ENCODE measurements at places on chromosomes 2 and 18.

DNA sequence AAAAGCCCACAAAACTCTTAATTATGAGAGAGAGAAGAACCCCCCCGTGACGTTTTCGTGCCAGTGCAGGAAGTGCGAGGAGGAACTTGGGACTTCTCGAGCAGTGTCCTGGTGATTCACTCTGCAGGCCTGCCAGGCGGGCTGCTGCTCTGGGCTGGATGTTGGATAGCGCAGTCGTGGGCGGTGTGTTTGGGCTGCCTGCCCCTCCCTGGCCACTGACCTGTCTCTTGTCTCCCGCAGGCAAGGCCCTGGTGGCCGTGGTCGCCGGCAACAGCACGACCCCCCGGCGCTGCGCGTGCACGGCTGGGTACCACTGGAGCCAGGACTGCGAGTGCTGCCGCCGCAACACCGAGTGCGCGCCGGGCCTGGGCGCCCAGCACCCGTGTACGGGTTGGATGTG, 29.0 kb downstream of the TNFRSF11A start:
- DNase-seq: no peak

GRCh38 chr2:240996161-240996833, 2.1 kb upstream of the SNED1 start:
- no peak for DNase-seq

DNA sequence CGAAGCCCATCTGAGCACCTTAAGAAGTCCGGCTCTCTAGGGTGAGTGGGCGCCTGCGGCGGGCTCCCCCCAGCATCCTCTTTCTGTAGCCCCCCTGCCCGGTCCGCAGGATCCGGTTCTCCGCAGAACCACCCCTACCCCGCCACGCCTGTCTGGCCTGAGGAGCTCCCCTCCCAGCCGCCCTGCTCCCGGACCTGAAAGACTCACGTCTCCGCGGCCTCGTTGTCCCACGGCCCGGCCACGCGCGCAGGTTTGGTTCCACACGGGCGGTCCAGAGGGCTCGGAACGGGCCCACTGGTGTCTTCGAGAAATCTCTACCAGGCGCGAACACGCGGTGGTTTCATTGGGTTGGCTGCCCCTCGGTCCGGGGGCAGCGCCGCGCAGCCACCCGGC, 237 bp downstream of the SLC39A6 start:
- DNase-seq: no peak

GRCh38 chr2:168757223-168757622, 45.2 kb upstream of the NOSTRIN start:
- no peak for DNase-seq

- DNase-seq: no peak
Measured at GRCh38 chr2:199136242-199136641, 321.5 kb downstream of the SATB2 start.

DNA sequence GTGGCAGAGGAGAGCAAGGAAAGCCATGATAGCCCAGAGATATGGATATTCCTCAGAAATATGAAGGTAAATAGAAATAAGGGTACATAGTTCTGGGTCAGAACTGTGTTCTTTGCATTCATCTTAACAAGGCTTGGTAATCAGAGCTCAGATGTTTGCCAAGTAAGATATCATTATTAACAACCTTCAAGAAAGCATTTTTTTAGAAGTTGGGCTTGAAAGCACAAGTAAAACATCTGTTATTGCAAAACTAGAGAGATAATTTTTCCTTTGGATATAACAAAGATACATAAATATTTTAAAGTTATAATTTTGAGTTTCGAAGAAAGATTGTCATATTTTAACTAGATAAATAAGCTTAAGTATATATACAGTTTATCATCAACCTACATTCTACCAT, 171.4 kb downstream of the ZNF804A start:
- no peak for DNase-seq

GRCh38 chr2:104766683-104767082, 87.2 kb upstream of the POU3F3 start:
- no peak for DNase-seq

DNA sequence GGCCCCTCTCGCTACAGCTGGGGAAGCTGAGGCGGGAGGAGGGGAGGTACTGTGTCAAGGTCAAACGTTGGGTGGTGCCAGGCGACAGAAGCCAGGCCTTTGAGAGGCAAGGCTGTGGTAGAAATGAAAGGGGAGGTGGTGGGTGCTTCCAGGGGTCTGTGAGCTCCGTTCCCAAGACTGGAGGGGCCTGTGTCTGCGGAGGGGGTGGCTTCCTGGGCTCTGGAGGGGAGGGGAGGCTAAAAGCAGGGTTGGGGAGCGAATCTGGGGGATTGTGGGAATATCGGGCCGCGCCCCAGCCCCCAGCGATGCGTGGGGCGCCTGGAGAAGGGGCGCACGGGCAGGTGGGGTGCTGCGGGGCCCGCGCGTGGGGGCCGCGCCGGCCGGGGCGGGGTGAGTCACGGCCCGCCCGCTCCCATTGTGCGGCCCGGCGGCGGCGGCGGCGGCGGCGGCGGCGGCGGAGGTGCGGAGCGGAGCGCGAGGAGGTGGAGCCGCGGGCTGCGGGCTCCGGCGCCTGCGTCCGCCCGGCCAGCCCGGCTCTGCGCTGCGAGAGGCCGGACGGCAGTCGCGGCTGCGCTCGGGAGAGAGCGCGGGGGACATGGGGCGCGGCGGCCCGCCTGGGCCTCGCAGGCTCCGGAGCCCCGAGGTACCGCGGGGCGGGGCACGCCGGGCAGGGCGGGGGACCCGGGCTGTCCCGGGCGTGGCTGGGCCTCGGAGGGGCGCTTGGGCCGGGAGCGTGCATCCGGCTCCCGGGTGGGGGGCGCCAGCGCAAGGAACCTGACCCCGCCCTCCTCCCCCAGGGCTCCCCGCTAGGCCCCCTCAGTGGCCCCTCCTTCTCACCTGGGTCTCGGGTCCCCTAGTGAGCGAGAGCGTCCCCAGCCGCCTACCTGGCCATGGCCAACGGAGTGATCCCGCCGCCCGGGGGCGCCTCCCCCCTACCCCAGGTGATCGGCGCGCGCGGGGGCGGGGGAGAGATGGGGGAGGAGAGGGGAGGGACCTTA, at the start of gene SLC4A3:
SLC4A3 (plus strand) TSS at position 528 of the 998 bp plus-strand sequence; CDS start at position 891, 363 bp downstream.
- no peak for DNase-seq

DNA sequence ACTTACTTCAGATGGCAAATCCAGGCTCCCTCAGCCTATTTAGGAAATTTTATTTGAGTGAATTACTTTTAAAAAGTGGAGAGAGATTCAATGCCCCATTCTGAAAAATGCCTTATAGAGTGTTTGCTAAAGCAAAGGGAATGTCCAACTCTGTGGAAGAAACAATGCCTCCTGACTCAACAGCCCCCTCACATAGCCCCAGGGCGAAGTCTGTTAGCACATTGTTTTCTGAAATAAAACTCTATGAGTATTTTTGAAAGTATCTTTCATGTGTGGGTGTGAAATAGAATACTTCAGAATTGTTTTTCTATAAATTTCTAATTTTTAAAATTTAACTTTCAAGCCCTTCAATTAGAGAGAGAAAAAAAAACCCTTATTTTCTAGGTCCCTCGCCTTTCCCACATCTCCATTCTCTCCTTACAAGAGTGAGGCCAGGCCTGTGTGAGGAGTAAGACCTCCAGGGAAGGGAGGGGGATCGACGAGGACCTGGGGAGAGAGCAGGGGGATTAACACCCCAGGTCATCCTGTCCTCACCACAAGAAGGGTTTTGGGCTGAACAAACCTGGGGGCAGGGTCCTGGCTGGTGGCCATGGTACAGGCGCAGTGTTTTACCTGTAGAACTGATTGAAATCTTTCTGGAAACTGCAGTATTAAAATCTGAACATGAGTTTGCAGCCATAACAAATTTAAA, 141.4 kb downstream of the SNTG2 start:
- no peak for DNase-seq

DNA sequence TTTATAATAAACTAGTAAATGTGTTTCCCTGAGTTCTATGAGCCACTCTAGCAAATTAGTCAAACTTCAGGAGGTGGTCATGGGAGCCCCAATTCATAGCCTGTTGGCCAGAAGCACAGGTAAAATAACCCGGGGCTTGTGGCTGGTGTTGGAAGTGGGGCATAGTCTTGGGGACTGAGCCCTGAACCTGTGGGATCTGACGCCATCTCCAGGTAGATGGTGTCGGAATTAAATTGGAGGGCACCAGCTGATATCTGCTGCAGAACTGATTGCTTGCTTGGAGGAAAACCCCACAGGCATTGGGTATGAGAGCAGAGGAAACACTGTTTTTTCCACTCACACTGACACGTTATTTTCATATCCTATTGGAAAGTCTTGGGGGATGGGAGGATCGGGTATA, 14.1 kb downstream of the NMS start:
- no peak for DNase-seq

- DNase-seq: no peak
Measured at GRCh38 chr2:172242471-172242870, 139.8 kb upstream of the DLX2 start.

DNA sequence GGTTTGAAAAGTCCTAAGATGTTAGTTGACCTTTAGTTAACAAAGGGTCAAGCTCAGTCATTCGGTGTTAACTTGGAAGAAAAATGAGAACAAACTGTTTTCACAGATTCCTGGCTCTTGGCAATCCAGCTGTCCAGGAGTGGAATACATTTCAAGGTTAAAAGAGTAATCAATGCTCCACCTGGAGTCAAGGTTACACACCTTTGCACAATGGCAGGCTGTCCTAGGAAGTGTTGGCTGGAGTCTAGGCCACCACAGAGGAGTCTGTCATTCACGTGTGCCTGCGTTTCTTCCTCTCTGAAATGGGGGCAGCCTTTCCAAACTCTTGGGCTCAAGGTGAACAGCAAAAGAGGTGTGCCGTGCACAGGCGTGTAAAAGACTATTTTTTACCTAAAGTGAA, 6.3 kb upstream of the ID2 start:
- no peak for DNase-seq

DNA sequence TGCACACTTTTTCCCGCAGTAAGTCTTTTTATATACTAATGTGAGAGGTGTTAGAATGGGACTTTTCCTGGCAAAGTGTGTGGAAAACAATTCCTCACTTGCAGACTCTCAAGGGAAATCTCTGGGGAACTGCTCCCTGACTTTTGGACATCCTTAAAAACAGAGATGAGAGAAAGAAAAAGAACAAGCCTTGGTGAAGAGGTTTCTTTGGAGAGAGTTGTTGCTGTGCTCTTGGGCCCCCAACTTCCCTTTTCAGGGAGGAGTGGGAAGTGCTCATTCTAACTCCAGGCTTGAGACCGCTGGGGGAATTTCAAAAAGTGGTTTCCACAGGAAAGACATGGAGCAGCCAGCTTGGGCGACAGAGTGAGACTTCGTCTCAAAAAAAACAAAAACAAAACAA, 142.6 kb upstream of the SPRED2 start:
- DNase-seq: no peak

- no peak for DNase-seq
Measured at GRCh38 chr2:101528501-101528900, 53.6 kb upstream of the RFX8 start.

DNA sequence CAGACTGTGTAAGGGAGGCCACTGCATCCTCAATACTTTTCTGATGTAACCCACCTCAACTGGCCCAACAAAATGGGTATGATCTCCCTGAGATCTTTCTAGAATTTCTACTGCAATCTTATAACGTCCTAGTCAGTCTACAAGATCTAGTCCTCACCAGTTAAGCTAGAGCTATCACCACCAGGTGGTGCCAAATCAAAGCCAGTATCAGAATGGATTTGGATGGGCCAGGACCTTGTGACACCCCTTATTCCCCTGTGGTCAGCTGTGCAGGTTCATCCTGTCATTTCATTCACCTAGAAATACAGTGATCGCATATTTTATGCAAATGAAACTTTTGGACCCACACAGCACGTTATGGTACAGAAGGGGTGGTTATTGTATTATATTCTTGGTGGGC, 90.3 kb downstream of the OLA1 start:
- no peak for DNase-seq

- no peak for DNase-seq
Measured at GRCh38 chr2:101232770-101233169, 19.9 kb upstream of the CNOT11 start.

DNA sequence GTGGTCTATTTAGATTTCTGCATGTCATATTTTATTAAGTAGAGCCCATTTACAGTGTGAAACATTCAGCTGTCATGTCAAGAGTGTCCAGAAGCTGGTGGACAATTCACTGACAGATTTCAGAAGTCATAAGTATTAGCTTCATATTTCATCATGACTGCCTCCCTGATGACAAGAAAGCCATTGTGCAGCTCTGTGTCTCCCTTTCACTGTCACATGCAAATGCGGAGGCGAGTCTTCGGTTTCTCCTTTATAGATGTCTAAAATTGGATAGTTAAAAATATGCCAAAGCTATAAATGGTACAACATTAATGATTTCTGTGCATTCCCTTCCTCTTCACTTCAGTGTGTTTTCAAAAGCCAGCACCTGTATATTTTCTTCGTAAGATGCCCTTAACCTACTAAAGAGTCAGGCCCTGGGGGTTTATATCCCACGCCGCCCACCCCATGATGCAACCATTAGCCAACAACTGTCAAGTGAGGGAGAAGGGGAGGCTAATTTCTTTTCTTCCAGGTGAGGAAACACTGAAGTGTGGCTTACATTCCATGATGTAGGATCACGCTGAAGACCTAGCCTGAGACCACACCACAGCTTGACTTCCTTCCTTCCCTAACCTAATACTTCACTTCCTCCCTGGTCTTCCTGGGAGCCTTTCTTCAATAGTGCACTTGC, 99.6 kb upstream of the DDX18 start:
- DNase-seq: no peak

DNA sequence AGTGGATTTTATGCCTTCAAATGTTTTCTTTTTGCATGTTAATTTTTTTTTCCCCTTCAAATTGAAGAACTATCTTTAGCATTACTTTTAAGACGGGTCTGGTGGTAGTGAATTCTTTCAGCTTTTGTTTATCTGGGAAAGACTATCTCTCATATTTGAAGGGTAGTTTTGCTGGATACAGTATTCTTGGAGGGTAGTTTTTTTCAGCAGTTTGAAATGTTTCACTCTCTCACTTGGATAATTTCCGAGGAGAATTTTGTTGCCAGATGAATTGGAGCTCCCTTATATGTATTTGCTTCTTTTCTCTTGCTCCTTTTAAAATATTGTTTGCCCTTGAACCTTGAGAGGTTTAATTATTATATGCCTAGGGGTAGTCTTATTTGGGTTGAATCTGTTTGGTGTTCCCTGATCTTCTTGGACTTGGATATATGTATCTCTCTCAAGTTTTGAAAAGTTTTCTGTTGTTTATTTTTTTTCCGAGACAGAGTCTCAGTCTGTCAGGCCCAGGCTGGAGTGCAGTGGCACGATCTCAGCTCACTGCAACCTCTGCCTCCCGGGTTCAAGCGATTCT, 15.5 kb downstream of the TTLL4 start:
- no peak for DNase-seq

DNA sequence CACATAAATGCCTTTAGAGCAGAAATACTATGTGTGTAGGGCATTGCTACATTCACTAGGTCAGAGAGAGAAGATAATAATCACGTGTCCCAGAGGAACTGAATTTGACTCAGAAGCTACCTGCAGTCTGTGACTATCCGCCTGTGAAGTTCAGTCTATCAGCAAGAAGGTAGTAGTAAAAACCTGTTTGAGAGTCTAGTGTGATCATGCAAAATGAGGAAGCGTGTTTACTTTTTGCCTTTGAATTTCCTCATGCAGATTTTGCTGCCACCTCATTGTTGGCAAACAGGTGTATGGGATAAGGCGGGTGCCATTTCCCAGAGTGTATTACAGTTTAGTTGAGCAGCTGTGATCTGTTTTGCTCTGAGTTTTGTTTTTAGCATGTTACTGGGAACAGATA, 403.9 kb upstream of the FANCL start:
- peak; percentile 20 for DNase-seq

GRCh38 chr2:100285691-100286090, 36.6 kb downstream of the LONRF2 start:
- no peak for DNase-seq
